ENCODE measurements at places on chromosomes 5 and 9.

GRCh38 chr5:142977363-142978051, 207.3 kb downstream of the ARHGAP26 start:
- DNase-seq = no peak

DNA sequence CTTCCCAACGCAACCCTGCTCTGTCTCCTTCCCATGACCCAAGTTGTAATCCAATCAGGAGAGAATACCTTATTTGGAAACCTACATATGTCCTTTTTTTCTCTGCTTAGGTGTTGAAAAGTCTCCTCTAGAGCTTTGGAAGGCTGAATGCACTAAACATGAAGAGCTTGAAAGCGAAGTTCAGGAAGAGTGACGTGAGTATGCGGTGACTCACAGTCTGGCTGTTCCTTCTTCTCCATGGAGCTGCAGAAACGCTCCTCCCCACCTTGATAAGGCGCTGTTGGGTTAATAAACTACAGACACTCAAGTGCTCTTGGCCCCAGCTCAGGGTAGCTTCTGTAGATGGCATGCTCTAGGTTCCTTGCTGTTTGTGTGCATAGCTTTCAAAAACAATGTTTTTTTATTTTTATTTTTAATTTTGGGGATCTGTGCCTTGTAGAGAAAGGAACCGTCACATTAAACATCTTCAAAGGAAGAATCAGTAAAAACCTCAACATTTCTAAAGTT, 30.7 kb downstream of the RAI14 start:
- no peak for DNase-seq

GRCh38 chr5:137078171-137078665, 420.9 kb downstream of the SPOCK1 start:
- DNase-seq = no peak

- no peak for DNase-seq
Measured at GRCh38 chr5:62457071-62457470, 44.5 kb downstream of the IPO11 start.

DNA sequence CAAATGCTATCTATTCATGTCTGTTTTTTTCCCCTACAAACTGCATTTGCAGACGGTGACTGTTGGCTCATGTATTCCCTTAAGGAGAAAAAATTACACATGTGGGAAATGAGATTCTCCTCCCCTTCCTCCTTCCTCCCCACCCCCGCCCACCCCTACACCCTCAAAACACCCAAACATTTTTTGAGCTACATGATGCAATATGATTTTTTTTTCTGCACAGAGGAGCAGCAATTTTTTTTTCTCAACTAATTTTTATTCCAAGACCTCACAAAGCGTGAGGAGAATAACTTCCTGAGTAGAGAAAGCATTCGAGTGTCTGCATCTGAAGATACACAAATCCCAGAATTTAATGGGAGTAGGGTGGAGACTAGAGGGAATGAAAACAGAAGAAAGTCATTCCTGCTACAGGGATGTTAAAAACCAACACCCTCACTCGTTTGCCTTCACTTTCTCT, 118.1 kb downstream of the PRDM6 start:
- DNase-seq = no peak

GRCh38 chr9:23278561-23278960, 547.5 kb downstream of the ELAVL2 start:
- no peak for DNase-seq

- no peak for DNase-seq
Measured at GRCh38 chr9:76873056-76873792, 32.7 kb downstream of the PRUNE2 start.

- DNase-seq = no peak
Measured at GRCh38 chr9:69740872-69741505, 18.8 kb downstream of the PTAR1 start.

- DNase-seq = no peak
Measured at GRCh38 chr5:94932259-94932658, 313.8 kb downstream of the SLF1 start.

DNA sequence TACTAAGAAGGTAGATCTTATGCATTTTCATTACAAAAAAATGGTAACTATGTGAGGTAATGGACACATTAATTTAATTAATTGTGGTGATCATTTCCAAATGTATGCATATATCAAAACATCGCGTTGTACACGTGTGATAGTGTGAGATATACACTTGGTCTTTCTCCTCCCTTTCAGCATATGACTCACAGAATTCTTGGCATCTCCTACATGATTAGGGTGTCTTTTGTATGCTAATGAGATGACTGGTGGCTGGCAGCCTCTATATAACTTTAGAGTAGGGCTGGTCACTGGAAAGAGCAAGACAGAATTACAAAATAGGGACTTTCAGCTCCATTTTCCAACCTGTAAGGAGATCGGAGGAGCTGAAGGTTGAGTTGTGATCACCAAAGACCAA, 1167.6 kb downstream of the CDH12 start:
- no peak for DNase-seq

- DNase-seq = no peak
Measured at GRCh38 chr9:110025551-110026170, 182.3 kb downstream of the C9orf152 start.

DNA sequence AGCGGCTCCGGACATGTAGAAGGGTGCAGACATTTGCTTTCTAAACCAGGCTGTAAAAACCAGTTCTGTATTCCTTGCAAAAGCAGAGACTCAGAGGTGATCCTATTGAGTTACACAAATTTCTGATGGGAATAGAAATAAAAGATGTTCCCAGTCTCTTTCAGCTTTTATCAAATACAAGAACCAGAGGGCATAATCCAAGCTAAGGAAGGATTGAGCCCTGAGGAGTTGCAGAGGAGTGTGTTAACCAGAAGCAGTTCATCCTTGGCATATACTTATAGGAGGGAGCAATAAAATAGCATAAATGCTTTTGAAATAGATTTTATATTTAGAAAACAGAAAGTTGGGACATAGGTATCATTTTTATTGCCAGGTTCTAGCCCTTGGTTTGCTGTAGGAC, 75.3 kb downstream of the KIF4B start:
- no peak for DNase-seq

GRCh38 chr5:77635067-77635916, 3.2 kb downstream of the OTP start:
- no peak for DNase-seq

GRCh38 chr5:97063251-97063650, 79.2 kb downstream of the LIX1 start:
- no peak for DNase-seq

DNA sequence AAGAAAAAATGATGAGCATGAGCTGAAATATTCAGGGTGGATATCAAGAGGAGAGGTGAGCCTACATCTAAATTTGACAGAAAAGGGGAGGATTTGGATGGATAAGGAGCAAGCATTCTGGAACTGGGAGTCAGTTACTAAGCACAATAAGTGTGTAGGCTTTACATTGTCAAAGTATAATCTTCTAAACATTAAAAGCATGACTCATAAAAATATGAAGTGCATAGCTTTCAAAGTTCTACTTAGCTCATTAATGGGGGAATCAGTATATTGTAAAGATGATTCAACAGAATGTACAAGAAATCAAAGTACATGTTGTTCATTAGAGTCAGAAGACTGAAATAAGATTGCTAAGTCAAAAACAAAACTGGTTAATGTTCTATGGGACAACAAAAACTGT, 248.0 kb upstream of the GAS1 start:
- DNase-seq = no peak

DNA sequence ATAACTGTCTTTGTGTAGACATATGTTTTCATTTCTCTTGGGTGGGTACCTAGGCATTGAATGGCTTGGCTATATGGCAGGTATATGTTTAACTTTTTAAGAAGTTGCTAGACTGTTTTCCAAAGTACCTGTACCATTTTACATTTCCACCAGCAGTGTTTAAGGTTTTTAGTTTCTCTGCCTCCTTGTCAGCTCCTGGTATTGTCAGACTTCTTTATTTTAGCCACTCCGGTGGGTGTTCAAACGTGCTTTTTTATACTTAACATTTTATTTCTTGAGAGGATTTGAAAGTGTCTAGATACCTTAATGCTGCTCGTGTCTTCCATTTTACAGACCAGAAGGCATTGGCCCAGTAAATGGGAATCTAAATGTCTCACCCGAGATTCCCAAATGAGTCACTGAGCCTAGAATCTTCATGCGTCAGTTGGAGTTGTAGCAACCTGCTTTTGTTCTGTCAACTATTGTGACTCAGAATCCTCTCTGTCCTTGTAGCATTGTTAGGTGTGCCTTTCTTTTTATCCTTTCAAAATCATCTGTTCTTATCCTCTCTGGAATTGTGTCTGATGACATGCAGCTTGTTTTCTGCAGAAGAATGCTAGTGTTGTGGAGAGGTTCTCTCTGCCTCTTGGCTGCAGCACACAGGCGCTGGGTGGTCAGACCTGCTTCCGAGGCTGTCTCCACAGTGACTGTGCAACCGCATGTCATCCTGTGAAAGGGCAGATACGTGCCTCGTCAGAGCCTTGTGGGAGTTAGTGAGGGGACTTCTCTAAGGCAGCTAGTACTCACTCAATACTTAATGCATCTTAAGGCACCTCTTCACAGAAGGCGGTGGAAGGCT, 291.8 kb downstream of the AOPEP start:
- DNase-seq = no peak

- DNase-seq = no peak
Measured at GRCh38 chr5:55226934-55227663, at the start of gene MCIDAS. TSS of gene MCIDAS (minus strand) at chr5:55227315. CDS start at chr5:55227138, 177 bp downstream.

DNA sequence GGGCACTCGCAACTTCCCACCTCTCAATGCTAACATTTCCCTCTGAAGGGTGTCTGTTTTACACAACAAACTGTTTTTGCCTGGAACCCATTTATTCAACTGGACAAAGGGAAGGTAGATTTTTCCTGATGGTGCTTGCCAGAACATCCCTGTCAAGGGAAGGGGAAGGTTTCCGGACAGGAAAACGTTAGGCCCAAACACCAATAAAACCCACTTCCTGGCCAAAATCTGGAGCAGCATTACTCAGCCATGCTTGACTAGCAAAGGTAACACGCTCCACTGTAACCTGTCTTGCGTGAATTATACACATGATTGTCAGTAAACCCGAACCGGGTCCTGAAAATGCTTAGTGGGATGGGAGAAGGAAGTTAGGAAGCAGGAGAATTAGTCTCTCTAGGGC, 90.2 kb downstream of the SAXO1 start:
- DNase-seq = no peak

- DNase-seq = no peak
Measured at GRCh38 chr9:136090768-136091581, 4.1 kb downstream of the NACC2 start.

DNA sequence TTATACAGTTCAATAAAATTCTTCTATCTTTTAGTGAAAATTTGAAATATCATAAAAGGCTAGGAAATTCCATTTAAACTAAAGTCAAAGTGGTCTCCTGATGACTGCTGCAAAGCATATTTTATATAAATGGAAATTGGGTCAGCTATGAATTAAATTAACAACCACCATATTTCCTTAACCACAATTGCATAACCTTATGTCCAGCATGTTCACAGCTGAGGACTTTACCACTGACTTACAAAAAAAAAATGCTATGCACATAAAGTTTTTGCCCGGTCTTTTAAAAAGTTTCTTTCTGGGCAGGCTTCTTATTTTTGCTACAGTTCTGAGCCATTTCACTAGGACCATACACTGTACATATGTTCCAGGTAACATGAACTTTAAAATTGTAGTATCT, 208.6 kb upstream of the RGMB start:
- DNase-seq = no peak

- no peak for DNase-seq
Measured at GRCh38 chr5:167460449-167461020, 830.9 kb upstream of the WWC1 start.

DNA sequence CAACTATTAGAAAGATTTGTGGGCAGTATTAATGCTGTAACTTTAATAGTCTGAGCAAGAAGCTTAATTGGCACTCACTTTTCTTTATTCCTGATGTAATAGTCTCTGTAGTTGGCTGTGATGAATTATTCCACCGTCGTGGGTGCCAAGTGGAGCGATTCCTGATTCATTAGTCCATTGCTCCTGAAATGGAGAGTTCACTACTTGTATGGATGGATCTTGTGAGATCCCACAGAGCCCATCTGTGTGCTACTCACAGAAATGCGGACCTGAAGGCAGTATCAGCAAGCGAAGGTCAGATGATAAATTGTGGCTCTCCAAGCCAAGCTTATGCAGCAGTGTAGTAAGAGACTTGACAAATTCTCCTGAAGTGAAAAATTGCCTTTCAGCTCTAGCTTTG, 212.2 kb downstream of the CHSY3 start:
- no peak for DNase-seq

DNA sequence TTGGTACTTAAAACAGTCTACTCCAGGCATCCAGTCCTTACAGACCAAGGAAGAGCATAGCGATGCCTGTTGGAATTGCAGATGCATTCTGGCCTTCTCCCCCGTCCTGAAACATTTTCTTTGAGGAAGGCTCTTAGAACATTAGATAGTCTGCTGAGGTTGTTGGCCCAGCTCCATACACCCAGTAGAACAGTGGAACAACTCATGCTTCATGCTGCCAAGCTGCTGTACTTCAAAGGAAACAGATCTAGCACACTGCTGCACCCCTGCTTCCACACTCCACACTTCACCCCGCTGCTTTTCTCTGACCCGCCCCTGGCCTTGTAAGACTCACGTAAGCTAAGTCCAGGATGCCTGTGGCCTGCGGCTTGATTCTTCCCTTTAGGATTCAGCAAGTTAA, 33.4 kb upstream of the NCS1 start:
- DNase-seq = no peak

DNA sequence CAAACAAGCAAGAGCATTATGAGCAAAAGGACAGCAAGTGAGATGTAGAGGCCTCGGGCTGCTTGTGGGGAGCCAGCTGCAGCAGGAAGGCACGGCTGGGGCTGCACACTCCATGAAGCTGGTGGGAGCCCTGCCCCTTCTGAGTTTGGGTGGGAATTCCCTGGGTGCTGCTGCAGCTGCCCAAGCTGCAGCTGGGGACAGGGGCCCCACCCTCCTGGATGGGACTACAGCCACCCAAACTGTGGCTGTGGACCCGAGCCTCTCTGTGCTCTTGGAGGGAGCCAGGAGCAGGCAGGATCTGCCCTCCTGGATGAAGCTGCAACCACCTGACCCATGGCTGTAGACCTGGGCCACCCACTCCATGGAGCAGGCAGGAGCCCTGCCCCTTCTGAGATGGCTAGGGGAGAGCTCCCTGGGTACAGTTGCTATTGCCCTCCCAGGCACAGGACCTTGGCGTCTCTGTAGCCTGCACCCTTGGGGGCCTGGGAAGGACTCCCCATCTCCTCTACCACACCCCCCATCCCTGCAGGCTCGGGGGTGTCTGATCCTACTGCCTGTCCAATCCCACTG, 159.1 kb downstream of the ERCC6L2 start:
- no peak for DNase-seq

- DNase-seq = no peak
Measured at GRCh38 chr9:98678244-98678842, 30.4 kb downstream of the GABBR2 start.

- no peak for DNase-seq
Measured at GRCh38 chr5:19018822-19019221, 969.2 kb downstream of the CDH18 start.

DNA sequence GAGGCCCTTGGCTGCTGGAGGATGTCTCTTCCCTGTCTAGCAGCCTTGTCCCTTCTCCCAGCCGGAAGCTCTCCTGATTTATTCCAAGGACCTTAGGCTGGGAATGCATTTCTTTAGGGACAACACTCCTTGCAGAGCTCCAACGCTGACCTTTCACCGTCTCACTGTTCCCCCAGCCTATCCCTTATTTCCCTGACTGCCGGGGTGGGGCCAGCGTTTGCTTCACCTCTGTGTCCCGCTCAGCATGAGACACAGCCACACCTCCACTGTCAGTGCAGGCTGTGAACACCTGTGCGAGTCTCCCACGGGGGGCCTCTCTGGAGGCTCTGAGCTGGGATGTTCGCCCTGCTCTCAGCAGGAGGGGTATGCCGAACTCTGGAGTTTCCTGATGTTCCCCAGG, 106.2 kb upstream of the FCN2 start:
- no peak for DNase-seq

- DNase-seq = no peak
Measured at GRCh38 chr5:157180374-157181264, at the start of gene ITK. TSS of gene ITK (plus strand) at chr5:157180840. CDS start at chr5:157180978, 138 bp downstream.

- DNase-seq = no peak
Measured at GRCh38 chr5:141533897-141534296, 45.0 kb downstream of the PCDHGC5 start.
